Bone marrow (tissue), 2 donors: ENCODE measurements at places on chromosomes 13 and 19.
A peak's percentile ranks its signal among the peaks of the same experiment; 100 is the strongest.

- no peak for DNase-seq
Observed at GRCh38 chr13:52849291-52850071, 1.0 kb upstream of the PCDH8 start.

DNA sequence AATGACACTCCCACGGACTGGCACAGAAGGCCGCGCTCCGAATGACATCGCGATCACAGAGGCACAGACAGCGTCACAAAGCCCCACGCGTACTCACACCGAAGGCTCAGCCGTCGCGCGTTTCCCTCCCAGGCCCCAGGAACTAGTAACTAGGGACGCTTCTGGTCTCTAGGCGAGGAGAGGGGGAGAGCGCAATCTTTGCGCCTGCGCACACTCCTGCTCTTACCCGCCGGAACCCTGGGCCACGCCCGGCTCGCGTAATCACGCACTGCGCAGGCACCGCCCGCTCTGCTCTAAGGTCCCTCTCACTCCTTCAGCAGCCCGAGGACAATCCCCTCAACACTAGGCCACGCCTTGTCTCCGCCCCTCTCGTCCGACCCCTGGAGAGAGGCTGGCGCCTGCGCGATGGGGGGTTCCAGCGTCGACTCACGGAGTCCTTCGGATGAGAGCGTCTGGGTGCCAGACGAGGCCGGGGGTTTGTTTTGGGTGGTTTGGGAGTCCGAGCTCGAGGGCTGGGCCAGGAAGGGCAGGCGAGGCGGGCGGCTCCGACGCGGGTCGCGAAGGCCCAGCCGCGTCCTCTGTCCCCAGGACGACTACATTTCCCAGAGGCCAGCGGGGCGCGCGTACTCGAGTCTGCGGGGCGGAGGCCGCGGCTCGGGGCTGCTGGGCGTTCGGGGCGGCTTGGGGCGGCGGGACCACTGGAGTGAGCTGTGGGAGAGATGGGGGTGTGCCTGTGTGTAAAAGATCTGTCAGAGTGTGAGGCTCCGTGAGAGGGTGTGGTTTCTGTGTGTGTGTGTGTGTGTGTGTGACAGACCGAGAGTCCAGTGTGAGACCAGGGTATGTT is at the start of gene ZNF471:
ZNF471 (plus strand) TSS at position 410 of the 844 bp plus-strand sequence. CDS start 3,717 bp downstream, outside the sequence.
- DNase-seq, result peak; percentile 96

DNA sequence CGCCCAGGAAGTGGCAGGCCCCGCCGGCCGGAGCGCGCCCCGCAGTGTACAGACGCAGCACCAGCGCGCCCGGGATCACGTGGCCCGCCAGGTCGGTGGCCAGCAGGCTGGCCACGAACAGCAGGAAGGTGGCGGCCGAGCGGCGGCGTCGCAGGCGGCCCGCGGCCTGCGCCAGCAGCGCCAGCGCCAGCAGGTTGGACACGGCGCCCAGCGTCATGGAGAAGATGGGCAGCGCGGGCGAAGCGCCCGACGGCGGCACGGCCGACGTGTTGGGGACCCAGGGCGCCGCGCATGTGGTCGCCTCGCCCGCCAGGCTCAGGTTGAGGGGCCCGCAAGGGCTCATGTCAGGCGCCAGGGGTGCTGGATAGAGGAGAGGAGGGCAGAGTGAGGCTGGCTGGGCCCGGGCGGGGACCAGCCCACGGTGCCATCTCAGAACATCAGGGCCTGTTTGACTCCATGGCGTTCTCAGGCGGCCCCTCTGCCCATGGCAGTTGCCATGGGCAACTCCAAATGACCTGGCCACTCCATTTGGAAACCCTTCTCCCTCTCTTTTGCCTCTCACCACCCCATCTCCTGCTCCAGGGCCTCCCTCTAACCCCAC is 1.1 kb downstream of the PTGER1 start:
- DNase-seq, result no peak

DNA sequence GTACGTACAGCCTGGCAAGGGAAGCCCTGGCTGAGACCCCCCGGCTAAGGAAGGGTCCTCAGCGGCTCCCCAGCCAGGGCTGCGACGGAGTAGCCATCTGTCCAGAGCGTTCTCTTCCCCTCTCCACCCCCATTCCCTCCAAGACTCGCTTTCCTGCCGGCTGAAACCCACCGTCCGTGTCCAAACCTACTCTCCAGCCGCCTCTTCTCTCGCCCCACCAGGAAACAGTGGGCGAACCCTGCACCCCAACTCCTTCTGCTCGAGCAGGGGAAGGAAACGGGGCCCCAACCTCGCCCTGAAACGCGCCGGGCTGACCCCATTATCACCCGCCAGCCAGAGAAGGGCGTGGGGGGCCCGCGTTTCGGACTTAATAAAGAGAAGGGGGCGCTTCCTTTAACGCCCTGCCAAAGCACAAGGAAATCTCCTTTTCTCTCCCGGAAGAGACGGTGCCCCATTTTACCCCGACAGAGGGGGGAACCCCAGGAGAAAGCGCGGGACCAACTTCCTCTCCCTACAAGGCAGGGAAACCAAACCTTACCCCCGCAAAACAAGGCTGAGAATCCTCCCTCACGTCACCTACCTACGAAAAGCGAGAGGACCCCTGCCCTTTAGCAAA is 2.5 kb downstream of the ZC3H4 start:
- no peak for DNase-seq

DNA sequence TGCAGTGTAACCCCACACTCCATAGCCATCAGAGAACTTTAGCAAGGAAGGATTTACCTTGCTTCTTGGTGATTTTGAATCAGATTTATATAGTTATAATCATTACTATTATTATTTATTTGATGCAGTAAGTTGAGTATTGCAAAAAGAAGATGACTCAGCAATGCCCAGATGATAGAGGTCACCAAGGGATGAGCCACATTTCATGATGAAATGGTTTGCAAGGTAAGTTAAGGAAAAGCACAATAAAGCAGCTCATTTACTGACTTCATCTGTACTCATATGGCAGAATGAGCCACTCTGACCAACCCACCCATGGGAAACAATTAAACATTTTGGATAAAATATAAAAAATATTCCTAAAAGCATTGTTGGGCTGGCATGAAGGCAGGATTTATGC is 59.1 kb downstream of the AKAP11 start:
- DNase-seq, result no peak

- no peak for DNase-seq
Observed at GRCh38 chr13:113916330-113916815, 52.5 kb upstream of the GAS6 start.

DNA sequence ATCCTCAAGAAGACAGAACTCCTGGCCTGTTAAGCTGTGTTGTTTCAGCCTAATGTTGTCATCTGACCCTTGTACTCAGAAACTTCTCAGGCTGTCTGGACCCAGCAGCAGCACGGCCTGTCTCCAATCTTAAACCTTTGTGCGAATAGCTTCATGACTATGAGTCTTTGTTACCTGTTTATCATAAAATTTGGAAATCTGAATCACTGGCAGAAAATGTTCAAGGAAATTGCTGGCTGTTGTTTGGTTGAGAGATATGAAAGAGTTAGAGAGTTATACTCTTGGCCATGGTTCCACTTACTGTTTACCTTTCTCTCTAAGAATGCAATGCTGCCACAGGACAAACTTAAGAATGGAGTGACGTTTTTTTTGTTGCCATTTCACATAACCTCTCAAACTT is 59.6 kb downstream of the EFNB2 start:
- DNase-seq, result no peak

DNA sequence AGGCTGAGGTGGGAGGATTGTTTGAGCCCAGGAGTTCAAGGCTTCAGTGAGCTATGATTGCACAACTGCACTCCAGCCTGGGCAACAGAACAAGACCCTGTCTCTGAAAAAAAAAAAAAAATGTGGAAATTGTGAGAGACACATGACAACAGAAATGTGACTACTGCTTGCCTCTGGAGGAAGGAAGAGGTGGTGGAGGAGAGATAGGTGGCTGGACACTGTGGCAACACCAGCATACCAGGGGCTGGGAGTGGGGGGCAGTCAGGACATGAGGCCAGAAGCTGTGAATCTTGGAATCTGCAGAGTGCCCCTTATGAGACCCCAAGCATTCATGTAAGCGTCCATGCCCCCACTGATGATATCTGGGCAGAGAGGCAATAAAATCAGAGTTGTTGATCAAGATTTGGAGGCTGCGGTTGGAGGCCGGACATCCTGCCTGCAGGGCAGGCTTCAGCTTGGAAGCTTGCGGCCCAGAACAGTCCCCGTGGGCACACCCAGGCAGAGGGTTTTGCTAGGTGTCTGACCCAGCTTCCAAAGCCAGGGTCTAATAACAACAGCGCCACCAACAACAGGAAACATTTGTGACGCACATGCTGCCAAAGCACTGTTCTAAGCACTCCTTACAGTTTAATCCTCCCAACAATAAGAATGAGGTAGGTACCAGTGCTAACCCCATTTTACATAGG is 16.9 kb downstream of the FAM187B start:
- peak; percentile 41 for DNase-seq

DNA sequence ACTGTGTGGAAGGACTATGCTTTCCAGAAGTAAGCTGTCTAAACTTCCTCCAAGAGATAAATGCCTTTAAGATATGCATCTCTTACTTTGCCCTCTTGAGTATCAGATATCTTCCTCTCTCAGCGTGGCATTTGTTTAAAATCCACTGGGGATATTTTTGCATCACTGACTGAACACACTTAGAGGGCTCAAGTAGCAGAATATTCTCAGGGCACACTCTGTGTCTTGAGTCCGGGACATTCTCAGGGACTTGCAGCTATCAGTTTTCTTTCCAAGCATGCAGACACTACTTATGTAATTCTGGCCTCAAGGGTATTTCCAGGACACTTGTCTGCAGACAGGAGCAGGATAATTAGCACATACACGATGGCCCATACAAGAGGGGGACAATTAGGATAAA is 84.7 kb downstream of the ERCC5 start:
- DNase-seq, result no peak

DNA sequence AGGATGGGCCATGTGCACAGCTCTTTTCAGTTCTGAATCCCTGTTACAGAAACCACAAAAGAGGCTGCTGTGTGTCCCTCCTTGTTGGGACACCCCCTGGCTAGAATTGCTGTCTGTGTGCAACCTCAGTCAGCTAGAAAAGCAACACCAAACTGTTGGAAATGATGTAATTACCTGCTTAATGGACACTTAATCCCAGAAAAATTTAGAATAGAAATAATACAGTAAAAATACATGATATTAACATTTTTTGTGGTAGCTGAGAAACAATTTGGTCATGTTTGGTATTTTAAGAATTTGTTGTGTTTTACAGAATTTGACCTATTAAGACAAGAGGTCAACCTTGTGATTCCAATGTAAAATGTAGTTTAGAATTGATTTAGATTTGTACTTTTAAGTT is 46.8 kb downstream of the FAM124A start:
- no peak for DNase-seq

DNA sequence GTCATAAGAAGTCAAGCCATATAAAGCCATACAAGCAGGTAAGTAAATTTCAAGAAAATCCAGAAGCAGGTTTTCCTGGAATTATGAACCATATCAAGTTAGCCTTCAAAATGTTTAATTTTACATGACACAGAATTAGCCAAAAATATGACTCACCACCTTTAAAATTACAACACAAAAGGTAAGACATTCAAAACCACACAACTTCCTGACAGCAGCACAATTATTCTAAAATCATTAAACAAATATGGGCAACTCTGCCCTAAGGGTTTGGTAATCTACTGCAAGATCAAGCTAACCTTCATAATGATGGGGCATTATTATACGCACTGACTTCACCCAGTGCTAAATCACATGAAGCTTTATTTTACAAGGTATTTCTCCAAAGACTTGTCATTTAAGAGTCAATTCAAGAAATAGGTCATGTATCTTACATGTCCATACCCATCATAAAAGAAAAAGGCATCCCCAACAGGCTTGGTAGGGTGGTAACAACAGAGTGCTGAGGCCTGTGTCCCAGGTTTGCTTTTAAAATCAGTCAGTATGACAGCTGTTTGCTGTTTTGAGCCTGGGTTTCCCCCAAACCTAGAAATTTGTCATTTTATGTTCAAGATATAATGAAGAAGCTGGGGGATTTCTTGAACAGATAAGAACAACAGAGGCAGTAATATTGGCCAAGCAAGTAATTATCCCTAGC is 15.2 kb downstream of the RCBTB1 start:
- peak; percentile 24 for DNase-seq

DNA sequence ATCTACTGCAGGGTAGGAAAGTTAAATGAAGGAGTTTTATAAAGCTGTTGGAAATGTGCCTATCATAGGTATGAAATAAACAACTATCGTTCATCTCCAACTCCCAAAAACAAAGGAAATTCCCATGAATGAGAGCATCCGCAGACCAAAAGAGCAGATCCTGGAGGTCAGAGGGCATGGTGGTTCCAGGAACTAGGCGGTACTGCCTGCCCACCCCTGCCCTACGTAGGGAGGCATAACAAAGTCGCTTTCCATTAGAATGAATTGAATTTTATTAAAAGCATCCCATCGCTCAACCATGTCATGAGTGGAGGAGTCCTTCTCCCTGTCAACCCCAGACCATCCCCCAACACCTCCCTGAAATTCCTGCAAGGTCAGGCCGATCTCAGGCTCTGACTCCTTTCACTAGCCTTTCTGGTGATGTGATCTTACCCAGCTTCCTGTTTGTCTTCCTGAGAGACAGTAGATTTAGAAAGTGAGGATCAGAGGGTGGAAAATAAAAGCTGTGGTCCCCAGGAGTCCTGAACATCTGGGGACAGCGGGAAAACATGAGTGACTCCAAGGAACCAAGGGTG is at the start of gene CLEC4M:
CLEC4M (plus strand) TSS at position 525 of the 575 bp plus-strand sequence; CDS start at position 549, 24 bp downstream.
- DNase-seq, result no peak

DNA sequence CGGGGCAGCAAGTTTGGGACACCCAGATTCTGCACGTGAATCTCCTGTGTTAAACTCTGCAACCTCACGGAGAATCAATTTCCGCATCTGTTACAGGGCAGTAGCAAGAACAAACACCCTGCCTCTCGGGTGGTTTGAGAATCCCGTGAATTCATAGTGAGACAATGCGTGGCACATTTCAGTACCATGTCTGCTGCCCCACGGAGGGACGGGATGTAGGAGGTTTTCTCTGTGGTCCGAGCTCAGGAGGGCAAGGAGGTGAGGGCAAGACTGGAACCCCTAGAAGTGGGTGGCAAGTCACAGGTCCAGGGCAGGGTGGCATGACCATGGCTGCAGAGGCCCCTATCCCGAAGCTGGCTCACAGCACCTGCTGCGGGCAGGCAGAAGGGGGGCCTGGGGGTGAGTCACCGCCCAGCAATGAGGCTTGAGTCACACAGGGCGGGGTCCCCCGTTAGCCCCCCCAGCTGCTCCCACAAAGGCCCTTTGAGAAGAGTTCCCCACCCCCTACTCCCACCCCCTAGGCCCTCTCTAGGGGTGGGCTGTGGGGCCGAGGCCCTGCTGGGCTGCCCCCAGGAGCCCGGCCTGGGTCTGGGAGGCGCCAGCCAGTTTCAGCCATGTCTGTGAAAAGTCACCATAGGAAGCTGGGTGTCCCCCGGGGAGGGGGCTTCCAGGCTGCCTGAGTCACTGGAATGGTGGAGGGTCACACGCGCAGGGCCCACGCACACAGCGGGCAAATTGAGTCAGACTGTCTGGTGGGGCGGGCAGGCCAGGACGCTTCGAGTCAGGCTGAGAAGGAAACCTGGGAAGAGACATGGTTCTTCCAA is 25.8 kb upstream of the NANOS3 start:
- DNase-seq, result peak; percentile 88

- no peak for DNase-seq
Observed at GRCh38 chr13:23983671-23984070, 86.4 kb upstream of the C1QTNF9B start.

- no peak for DNase-seq
Observed at GRCh38 chr19:47155148-47155547, 24.5 kb downstream of the SAE1 start.
